ENCODE measurements at places on chromosomes 12 and 14. TPM values are rescaled to one million over a fixed set of nuclear protein-coding genes. Genes with fewer than 3 reads are reported as not detected.

GRCh38 chr14:100599981-100600380 lies 12.8 kb upstream of the BEGAIN start:
- no peak for DNase-seq

GOLGA5 gene
- total RNA-seq = 24.7 TPM

GRCh38 chr12:129662234-129662633 lies 241.6 kb downstream of the TMEM132D start:
- no peak for DNase-seq

DNA sequence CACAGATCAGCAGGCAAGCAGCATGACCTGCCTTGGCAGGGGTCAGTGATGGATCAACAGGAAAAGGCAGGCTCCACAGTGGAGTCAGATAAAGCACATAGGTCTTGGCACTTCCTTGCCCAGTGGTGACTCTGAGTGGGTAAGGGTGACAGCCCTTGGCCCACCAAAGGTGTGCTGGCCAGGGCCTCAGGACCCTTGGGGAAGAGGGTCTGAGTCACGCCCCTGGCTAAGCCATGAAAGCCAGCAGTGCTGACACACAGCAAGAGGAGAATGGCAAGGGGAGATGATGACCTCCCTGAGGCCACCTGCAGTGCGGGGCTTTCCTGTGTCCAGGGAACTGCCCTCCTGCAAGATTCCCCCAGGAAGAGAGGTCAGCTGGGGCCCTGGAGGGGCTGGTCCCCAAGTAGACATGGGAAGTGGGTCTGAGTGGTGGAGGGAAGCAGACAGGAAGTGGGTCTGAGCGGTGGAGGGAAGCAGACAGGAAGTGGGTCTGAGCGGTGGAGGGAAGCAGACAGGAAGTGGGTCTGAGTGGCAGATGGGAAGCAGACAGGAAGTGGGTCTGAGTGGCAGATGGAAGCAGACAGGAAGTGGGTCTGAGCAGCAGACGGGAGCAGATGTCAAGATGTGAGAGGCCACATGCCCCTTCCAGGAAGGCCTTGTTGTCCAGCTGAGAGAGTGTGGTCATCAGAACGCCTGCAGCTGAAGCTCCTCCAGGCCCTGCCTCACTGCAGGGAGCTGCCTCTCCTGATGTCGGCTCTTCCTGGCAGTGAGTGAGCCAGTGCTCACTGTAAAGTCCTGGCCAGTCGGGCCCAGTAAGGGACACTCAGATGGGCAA lies 34.8 kb downstream of the DIO3 start:
- DNase-seq = no peak

GRCh38 chr14:36227344-36227743 lies 50.8 kb upstream of the PTCSC3 start:
- no peak for DNase-seq

DNA sequence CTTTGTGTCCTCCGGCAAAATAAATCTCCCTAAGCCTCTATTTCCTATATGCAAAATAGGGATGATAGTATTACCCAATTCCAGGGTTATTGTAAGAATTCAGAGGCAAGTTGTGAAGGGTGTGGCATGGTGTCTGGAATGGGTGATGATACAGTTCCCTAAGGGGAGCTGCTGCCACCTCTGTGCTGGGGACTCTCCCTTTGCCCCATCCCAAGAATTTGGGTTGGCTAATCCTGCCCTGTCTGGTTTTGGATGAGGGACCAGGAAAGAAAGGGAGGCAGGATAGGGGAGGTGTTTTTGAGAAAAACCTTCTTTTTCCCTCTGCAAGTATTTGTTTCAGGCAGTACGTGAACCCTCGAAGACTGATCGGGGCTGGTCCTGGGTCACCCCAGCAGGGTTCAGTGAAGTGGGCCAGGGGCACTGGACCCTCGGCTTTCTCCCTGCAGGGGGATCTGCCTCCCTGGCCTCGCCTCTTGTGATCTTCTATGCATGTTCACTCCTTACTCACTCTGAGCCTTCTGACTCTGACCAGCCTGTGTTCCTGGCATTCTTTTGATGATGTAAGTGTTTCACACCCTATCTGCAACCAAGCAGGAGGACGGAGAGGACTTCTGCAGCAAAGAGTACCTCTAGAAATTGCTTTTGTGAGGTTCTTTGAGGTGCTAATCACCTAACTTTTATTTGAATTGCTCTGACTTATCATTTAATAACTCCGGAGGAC lies 60.8 kb downstream of the RASSF3 start:
- no peak for DNase-seq

Data from heart left ventricle (tissue), 16 donors.